Activated CD8-positive, alpha-beta memory T cell treated with anti-CD3 and anti-CD28 coated beads for 48 hours (primary cell): ENCODE measurements at places on chromosomes 7 and 10.

- no peak for DNase-seq
These were observed 73.7 kb upstream of the ABCB5 start for GRCh38 chr7:20541608-20542349.

DNA sequence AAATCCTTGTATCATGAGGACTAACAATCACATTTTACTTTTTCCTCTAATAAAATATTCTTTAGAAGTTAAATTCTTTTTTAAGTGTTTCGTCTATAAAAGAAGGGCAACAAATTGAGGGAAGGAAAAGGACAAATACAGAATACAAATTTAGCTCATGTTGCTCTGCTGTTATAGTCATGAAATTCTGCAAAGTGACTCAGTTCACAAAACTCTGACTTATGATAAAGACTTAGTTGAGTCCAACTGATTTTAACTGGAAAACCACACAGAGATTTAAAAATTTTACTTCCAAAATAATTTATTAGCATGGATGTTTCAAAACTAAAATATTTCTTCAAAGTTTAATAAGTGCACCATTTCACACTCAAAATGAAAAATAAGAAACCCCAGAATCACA, 75.0 kb upstream of the GPR22 start:
- DNase-seq = no peak

DNA sequence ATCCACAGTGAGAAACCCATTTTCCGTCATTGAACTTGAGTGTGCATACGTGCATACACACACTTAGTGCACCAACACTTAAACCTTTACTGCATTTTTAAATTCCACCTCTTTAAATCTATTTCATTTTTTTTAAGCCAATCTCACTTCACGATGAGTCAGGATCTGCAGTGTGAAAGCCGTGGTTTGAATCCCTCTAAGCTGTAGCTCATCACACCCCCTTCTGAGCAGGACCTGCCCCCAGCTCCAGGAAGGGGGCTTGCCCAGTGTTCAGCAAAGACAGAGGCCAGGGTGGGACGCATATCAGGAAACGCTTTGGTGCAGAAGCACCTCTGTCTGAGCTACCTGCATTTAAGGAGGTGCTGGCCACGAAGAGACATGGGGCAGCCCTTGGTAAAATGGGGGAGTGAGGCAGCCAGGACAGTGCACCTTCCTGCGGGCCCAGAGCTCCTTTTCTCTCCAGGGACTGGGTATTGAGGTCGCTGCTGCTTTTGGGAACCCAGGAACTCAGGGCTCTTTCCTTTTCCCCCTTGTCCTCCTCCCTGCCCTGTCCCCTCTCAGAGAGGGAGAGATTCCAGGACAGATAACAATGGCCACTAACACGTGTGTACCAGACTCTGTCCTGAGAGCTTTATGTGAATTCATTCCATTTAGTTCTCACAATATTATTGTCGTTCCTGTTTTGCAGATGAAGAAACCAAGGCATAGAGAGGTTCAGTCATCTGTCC, 21.7 kb downstream of the ZNF316 start:
- DNase-seq = no peak

- DNase-seq = no peak
These were observed 157.0 kb downstream of the TAX1BP1 start for GRCh38 chr7:27897001-27897400.

DNA sequence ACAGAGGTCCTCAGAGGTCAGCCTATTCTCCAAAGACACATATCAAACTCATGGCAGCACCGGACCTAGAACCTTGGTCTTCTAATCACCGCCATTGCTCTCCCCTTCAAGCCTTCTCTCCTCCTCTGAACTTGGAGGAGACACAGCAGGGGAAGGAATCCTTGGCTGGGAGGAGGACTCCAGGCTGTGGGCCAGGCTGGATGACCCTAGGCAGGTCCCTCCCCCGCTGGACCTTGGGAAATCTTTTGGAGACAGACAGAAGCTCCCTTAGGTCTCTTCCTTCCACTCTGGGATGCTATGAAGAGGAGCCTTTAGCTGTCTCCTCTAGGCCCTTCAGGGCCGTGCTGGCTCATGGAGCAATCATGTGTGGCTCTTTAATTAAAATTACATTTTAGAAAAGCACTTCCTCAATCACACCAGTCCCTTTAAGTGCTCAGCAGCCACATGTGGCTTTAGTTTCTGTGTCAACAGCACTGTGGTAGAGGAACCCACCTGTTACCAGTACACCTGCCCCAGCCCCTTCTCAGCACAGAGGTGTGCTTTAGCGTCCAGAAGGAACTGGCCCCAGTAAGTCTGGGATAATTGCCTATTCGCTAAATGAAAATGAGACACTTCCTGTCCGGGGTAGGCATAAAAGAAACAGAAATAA, 238.2 kb downstream of the CELF2 start:
- DNase-seq = no peak

- DNase-seq = no peak
These were observed 166.0 kb upstream of the COL1A2 start for GRCh38 chr7:94228678-94229077.

GRCh38 chr7:140435252-140435895, 31.5 kb downstream of the RAB19 start:
- DNase-seq = no peak

GRCh38 chr7:105887569-105888189, 11.3 kb upstream of the ATXN7L1 start:
- DNase-seq = no peak

DNA sequence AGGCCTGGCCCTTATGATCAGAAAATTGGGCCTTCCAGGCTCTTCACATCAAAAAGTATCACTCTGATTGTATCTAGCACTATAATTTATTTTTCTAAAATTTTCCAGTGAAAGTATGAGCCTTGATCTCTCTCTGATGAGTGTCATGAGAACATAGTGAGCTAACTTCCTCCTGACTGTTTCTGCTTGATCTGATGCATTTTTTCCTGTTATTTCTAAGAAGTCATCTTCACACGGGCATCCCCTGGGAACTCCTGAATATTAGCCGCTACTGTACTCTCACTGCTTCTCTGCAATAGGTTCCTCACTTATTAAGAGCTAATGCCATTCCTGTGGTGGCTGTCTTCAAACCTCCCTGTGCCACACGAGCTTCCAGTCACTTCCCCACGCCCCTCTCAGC, 63.1 kb upstream of the ZPBP start:
- no peak for DNase-seq

GRCh38 chr10:636016-636730, 53.3 kb downstream of the DIP2C start:
- no peak for DNase-seq

DNA sequence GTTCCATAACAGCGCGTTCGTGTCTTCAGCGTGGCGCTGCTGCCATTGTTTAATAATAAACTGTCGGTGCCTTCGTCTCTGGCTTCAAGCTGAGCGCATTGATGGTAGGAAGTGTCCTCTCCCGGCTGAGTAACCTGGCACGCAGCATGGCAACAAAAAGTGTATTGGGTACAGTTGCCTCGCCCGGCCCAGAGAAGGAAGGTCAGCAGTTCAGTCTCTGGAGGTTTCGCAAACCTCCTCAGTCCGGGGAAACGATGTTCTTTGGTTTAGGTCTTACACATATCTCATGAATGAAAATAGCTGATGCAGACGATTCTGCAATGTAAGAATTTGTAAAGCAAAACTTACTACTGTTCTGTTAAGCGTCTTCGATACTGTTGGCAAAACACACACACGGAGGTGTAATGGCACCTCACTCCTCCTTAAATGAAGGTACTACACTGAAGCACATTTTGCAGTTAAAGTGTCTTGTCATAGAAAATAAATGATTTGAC, 739 bp upstream of the CCDC186 start:
- no peak for DNase-seq

DNA sequence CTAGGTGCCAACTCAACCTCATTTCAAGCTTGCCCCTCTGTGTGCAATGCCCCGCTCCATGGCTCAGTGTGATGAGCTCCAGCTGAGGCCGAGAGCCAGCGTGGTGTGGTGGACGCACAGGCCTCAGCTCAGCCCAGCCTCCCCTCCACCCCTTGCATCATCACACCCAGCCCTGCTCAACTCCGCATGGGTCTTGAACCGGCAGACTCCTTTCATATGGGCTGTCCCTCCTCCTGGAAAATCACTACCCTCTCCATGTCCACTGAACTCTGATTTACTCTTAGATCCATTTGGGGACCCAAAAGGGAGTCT, 16.6 kb upstream of the SLC18A3 start:
- DNase-seq = no peak

DNA sequence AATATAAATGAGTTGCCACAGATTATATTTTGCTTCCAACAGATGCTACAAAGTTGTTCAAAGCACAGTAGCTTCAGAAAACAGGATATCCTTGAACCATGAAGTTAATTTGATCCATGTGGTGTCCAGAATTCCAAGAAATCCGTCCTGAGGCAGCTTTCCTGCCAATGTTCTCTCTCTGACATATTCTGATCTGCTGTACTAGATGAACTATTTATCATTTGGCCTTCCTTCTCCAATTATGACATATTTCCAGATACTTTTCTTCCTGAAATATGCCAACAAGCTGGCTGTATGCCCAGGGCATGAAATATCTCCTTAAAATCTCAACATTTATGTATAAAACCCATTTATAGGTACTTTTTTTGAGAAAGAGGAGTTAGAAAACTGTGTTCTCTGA, 141.1 kb downstream of the SPAG6 start:
- no peak for DNase-seq

DNA sequence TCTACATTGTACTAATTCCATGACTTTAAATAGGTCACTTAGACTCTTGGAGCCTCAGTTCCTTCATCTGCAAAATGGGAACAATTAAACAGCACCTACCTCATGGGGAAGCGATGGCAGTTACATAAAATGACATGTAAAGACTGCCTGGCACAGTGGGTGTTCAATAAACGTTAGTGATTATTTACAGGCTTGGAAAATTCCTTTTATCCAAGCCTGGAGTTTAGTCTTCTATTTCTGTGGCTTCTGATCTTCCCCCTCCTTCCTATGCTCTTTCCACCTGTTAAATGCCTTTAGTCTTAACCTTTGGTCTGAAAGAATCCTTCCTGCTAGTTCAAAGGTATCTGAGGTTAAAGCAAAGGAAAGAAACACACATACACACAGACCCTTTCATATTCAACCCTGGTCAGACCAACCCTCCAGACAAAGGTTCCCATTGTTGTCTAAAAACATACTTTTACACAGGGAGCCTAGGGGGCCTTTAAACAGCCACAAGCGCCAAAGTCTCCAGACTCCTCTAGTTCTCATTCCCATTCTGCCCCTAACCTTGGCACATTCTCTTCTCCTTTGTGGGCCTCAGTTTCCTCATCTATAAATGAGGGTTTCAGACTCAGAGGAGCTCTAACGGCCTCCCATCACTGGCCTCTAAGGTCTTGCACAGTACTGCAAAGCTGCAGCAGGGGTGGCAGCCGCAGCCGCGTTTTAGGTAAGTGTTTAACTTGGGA, 21.4 kb downstream of the SORBS1 start:
- DNase-seq = no peak

GRCh38 chr7:104903044-104903443, 111.0 kb upstream of the KMT2E start:
- no peak for DNase-seq

GRCh38 chr7:1864161-1864940, 194.3 kb downstream of the ELFN1 start:
- no peak for DNase-seq

GRCh38 chr10:72170733-72171132, 45.1 kb upstream of the ANAPC16 start:
- no peak for DNase-seq

- no peak for DNase-seq
These were observed 5.9 kb downstream of the AKR1B1 start for GRCh38 chr7:134452991-134453473.

DNA sequence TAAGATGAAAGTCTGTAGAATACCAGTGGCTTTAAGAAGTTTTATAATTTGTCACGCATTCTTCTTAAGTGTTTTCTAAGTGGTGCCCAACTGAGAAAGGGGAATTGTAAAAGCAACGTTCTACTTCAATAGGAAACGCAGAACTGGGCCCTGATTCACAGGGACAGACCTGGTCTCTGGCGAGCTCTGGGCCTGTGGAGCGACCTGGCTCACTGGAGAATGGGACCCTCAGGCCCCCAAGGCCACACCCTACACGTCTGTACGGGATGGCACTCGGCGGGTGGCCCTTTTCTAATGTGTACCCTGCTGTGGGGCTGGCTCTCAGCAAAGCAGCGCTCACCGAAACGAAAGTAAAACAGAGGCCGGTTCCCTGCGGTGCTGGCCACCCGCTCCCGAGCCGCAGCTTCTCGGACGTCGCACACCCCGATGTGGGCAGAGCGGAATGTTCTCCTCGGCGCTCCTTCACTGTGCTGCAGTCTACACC, 205.0 kb downstream of the DIP2C start:
- DNase-seq = no peak

DNA sequence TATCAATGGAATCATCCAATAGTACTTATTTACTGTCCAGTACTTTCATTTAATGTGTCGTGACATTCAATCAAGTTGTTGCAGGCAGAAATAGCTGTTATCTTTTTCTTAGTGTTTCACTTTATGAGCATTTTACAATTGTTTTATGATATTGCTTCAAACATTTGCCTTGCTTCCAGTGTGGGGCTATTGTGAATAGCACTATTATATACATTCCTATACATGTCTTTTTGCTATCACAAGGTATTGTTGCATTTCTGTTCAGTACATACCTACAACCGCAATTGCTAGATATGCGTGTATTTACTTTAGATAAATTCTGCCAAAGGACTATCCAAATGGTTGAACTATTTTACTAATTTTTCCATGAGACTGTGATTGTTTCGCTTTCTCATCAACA, 34.9 kb downstream of the CYP2C8 start:
- DNase-seq = no peak

- DNase-seq = no peak
These were observed 155.5 kb upstream of the AHR start for GRCh38 chr7:17142831-17143541.

GRCh38 chr10:4685904-4686643, 139.9 kb upstream of the AKR1E2 start:
- DNase-seq = no peak

- no peak for DNase-seq
These were observed 33.2 kb downstream of the NRF1 start for GRCh38 chr7:129644634-129645230.

- DNase-seq = no peak
These were observed 42.9 kb upstream of the LRRC18 start for GRCh38 chr10:48982584-48982983.

DNA sequence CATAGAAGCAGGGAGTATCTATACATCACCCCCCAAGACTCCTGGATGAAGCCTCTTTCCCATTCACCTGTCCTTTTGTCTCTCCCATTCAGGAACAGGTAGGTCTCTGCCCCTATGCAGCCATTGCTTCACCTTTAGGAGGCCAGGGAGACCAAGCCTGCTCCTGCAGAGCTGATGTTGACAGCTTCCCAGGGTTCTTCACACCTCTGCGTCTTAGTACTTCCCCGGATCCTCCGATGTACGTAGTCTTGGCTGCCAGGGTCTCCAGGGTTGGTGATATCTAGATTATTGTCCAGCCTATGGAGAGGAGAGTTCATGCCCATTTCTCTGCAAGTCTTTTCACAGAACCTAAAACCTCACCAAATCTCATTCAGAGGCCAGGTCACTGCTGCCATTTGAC, 365.7 kb upstream of the KLF6 start:
- DNase-seq = no peak

- no peak for DNase-seq
These were observed 238.8 kb upstream of the BMPER start for GRCh38 chr7:33666531-33666930.
